ENCODE measurements at places on chromosomes 12 and 14. TPM values are rescaled to one million over a fixed set of nuclear protein-coding genes. Genes with fewer than 3 reads are reported as not detected.

DNA sequence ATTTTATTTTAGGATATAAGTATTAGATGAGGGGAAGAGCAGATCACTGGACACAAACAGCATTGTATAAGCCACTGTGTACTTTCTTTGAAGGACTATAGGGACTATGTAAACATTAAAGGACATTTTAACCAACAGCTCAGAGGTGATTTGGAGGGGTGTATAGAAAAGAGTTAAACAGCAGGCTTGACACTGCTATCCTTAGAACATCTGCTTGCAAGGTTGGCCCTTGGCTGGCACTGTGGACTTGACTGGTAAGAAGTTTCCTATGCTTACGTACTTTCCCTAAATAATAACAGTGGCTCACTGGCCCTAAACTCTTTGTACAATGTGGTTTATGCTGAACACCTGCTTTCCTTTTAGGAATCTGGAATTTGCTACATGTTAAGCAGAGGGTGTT, 28.7 kb downstream of the ZFYVE26 start:
- DNase-seq: no peak

GRCh38 chr14:59905188-59905587, 14.8 kb upstream of the LRRC9 start:
- DNase-seq: no peak

DNA sequence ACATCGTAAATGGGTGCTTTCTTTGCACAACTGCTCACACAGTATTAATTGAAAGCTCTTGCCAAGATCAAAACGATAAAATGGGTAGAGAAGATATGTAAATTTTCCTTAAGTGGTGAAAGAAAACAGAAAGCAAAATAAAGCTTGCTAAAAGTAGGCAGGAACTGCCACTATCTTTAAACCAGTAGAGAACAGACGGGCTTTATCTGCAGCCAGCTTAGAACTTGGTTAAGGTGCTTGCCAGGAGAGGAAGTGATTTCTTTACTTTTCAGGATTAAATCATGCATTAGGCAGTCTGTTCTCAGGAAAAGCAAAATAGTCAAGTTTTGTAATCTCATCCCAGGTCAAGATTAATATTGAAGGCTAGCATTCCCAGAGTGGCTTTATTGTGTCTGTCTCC, 56.9 kb upstream of the CCDC175 start:
- no peak for DNase-seq

GRCh38 chr12:110373425-110373824, 30.1 kb downstream of the ANAPC7 start:
- DNase-seq: no peak

The NRIP2 gene
- 34.2 TPM for polyA plus RNA-seq

The MGST1 gene
- 41.4 TPM for polyA plus RNA-seq

DNA sequence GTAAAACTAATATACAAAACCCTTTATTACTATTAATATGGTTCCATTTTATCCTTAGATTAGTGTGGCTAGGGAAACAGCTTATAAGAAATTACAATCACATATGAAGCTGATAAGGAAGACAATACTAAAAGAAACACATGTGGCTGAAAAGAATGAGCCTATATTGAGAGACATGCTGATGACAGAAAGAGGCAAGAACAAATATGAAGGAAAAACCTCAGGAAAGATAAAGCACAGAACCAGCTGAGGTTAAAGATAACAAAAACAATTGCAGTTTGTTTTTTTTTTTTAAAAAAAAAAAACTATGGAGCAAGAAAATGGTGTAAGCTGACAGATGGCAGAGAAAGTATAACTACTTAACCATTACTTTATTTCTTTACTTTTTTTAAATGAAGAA, 69.2 kb upstream of the OSBPL8 start:
- DNase-seq: no peak

DNA sequence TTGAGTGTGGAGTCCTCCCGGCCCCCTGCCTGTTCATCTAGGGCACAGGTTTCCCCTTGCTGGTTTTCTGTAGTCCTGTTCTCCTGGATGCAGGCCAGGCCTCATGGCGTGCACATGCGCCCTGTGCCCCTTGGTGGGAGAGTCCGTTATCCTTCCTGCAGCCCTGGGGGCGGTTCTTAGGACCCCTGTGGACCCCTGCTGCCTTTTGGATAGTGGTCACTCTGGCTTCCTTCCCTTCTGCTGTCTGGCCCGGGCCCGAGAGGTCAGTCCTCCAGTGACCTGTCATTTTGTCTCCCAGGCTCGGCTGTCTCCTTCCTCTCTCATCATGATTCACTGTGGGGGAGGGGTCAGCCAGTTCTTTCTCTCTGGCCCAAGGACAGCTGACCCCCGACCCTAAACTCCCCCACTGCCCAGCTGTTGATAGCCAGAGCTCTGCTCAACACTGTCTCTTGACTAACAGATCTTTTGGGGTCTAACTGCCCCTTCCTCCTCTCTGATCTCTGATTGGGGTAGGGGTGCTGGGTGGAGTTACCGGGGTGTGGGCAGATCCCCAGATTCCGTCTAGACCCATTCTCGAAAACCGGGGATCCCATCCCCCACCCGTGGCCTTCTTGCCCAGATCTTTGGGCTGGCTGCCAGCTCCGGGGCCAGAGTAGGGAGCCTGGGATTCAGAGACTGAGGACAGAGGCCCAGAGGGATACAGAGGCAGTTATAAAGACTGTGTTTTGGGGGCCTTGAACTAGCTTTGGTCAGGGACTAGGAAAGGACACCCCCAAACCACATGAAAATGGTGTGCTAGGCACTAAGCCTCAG, 7.0 kb downstream of the CCND2 start:
- DNase-seq: no peak

The NXPH4 gene
- 2.6 TPM for polyA plus RNA-seq

DNA sequence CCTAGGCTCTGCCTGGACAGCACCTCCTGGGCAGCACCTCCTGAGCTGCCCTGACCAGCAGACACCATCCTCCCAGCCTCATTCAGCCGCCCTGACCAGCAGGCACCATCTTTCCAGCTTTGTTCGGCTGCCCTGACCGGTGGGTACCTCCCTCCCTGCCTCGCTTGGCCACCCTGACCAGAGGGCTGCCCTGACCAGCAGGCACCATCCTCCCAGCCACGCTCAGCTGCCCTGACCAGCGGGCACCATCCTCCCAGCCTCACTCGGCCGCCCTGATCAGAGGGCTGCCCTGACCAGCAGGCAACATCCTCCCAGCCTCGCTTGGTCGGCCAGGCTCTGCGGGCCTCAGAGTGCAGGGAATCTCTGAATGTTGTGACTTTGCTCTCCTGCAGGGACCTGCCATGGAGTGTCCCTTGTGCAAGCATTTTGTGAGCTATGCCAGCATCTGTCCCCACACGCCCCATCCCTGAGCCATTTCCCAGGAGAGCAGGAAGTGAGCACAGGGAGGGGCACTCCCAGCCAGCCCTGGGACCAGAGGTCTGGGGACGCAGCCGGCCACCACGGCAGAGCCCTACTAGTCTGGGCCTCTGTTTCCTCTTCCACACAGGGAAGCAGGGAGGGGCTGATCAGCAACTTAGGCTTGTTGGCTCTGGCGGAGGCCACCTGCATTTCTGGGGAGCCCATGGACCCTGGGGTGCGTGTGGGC, 265.5 kb downstream of the SEC23A start:
- peak; percentile 17 for DNase-seq

The MVK gene
- 23.4 TPM for polyA plus RNA-seq

DNA sequence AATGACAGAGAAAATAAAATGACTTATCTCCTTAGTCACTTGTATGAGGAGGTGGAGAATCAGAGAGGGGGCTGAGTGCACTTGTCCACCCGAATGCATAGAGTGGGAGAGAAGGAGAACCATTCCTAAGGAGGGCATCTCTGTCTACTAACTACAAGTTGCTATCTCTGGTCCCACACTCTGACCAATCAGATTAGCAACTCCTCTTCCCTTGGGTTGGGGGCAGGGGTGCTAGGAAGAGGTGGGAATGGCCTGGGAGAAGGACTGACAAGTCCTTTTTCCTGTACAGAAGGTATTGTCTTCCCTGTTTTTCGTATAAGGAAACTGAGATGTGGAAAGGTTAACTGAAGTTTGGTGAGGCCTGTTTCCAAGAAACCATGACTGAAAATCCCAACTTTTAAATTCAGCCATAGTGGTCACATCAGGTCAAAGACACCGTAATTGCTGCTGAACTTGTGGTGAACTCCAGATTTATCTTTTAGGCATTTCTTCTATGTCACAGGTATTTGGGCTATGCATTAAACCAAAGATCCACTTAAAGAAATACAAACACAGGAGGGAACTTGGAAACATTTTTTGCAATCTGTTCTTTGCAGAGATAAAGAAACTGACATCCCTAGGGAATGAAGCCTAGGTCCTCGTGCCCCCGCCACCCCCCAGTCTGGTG, 207.8 kb downstream of the CRADD start:
- no peak for DNase-seq

DNA sequence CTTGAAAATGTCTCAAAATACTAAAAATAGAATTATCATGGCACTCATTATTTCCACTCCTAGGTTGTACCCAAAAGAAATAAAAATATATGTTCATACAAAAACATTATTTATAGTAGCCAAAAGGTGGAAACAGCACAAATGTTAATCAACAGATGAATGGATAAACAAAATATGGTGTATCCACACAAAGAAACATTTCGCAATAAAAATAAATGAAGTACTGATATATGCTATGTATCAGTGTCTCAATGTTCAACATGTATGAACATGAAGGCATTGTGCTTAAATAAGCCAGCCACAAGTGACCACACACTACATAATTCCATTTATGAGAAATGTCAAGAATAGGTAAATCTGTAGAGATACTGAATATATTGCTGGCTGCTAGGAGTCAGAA, 40.9 kb downstream of the FOXG1 start:
- DNase-seq: no peak

The TMEM132C gene
- 3.2 TPM for polyA plus RNA-seq

The ATL1 gene
- 8.6 TPM for polyA plus RNA-seq

DNA sequence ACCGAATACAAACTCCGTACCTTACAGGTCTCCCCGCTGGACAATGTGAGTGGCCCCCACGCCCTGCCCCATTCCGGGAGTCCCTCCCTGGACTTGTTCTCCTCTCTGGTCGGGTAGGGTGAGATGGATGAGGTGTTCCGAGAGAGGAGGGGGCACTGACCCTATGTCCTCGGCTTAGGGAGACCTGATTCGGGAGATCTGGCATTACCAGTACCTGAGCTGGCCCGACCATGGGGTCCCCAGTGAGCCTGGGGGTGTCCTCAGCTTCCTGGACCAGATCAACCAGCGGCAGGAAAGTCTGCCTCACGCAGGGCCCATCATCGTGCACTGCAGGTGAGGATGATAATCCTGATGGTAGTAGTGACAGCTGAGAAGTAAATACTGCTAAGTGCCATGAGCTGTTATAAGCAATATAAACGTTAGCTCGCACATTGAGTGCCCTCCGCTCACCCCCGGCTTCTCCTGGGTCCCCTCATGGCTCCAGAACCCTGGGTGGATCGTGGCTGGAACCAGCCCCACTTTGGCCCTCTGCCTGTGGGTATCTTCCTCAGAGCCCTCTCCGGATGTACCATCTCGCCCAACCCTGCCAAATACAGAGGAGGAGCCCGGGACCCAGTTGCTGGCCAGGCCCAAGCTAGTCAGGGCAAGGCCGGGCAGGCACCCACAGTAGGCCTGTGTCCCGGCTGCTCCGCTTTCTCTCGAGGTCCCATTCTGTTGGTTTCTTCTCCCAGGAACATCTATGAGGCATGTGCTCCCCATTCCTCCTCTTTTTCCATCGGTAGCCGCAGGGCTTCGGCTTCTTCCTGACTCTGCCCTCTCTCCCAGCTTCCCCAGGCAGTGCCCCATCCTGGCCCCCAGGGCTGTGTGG, 6.8 kb downstream of the PTPN6 start:
- DNase-seq: no peak

GRCh38 chr12:91628656-91629055, 446.0 kb upstream of the DCN start:
- DNase-seq: no peak

- no peak for DNase-seq
These were observed 30.8 kb upstream of the ABCC9 start for GRCh38 chr12:21972055-21972454.

- no peak for DNase-seq
These were observed 19.5 kb upstream of the GOLGA5 start for GRCh38 chr14:92774572-92774971.

GRCh38 chr14:26887847-26888246, 290.0 kb upstream of the NOVA1 start:
- DNase-seq: no peak

DNA sequence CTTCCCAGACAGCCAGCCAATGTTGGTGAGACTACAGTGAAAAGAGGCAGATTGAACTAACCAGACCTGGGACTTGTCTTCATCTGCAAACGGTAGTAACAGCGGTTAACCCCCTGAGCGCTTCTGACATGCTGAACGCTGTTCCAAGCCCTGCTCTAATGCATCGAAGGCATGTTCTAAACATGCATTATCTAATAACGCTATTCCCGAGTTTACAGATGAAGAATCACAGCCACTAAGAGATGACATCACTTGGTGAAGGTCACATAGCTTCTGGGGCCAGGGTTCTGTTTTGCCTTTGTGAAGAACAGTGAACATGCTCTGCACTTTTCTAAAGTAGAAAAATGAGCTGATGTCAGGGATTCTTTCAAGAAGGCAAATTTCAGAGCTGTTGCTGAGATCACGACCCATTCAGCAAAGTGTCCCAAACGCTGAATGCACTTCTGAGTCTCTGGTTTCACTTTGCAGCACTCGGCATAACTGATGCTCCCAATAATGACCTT, 56.0 kb downstream of the FOS start:
- no peak for DNase-seq

DNA sequence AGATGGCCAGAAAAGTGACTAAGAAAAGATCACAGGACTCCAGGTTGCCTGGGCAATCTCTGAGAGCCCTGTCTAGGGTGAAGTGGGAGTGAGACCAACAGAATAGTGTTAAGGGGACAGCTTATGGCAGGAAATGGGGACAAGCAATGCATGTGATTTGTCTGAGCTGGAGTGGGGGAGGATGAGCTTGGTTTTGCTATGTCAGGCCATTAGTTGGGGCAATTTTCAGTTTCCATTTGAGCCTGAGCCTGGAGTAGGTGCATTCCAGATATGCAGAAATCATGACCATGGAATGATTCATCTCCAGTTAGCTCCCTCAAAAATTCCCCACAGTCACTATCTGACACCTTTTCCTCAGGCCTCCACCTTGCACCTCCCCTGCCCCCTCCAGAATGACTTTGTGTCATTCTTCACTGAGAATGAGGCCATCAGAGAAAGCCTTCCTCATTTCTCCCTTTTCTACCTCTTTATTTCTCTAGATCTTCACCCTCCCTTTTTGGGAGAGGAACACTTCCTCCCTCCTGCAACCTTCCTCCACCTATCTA, 150.9 kb upstream of the PLEKHG7 start:
- no peak for DNase-seq

DNA sequence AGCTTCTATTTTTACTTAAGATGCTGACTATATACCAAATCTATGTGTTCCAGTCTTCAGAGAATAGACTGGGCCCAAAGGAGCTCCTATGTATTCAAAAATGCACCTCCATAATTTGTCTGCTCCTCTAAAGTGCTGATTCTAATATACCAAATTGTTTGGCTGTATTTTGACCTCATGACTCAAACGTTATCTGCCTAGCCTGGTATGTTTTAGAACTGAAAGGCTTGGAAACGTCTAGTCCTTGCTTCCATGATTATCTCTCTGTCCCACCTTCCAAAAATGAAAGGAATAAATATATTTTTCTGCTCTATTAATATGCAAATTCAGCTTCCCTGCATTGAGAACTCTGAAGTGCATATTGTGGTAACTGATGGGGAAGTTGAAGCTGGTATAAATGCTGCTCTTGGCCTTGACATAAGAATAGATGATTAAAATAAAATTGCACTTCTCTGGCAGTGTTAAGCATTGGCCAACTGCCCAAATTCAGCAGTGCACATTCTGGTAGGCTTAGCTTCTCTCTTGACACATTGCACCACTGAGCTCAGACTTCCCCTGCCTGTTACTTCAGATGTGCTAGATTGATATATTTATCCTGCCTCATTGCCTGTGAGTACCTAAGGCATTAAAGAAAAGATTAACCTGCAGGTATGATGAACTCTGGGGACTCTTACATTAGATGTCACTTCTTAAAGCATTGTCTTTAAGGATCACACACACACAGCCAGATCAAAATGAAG, 882.3 kb downstream of the RPS29 start:
- no peak for DNase-seq
